Myometrial cell (primary cell): ENCODE measurements at places on chromosomes 13 and 19. TPM values are rescaled to one million over a fixed set of nuclear protein-coding genes. Genes with fewer than 3 reads are reported as not detected.

The ZNF229 gene
- 3.2 and 7.1 TPM in 2 replicates for total RNA-seq

The SHFL gene
- total RNA-seq = 12.1 and 15.3 TPM in 2 replicates

The C1QTNF9 gene
- not detected in 2 replicates for total RNA-seq

The TNFSF11 gene
- 1.2 and 3.2 TPM in 2 replicates for total RNA-seq

The RAB8A gene
- total RNA-seq = 55.6 and 62.0 TPM in 2 replicates

The SLC15A1 gene
- not detected in 2 replicates for total RNA-seq

The PLK5 gene
- total RNA-seq = not detected in 2 replicates

The SPHK2 gene
- 11.0 and 14.4 TPM in 2 replicates for total RNA-seq

The POGLUT2 gene
- total RNA-seq = 27.1 and 31.9 TPM in 2 replicates

The PEG3 gene
- total RNA-seq = 0.29 TPM in 1 of 2 replicates, not detected in the other

The KL gene
- total RNA-seq = 0.18 and 0.29 TPM in 2 replicates

The NECTIN2 gene
- 246 and 247 TPM in 2 replicates for total RNA-seq

The ZNF599 gene
- total RNA-seq = 13.5 and 14.4 TPM in 2 replicates

The TEX101 gene
- not detected in 2 replicates for total RNA-seq

The TNNT1 gene
- 6.2 and 6.3 TPM in 2 replicates for total RNA-seq

The PEAK3 gene
- not detected in 2 replicates for total RNA-seq

The CATSPERD gene
- total RNA-seq = not detected in 2 replicates

The C19orf67 gene
- total RNA-seq = not detected in 2 replicates

The PIAS4 gene
- 24.8 and 26.5 TPM in 2 replicates for total RNA-seq

The GATAD2A gene
- 47.9 and 51.9 TPM in 2 replicates for total RNA-seq

The SIGLEC9 gene
- total RNA-seq = 1.1 TPM in 1 of 2 replicates, not detected in the other

The PALM3 gene
- total RNA-seq = not detected in 2 replicates

The NCR1 gene
- not detected in 2 replicates for total RNA-seq

The SOX1 gene
- total RNA-seq = under 0.01 TPM in 1 of 2 replicates, not detected in the other

The ZNF780A gene
- 2.3 and 16.0 TPM in 2 replicates for total RNA-seq

The KLK3 gene
- total RNA-seq = not detected in 2 replicates

The CYP2A6 gene
- total RNA-seq = not detected in 2 replicates

The KLK5 gene
- not detected in 2 replicates for total RNA-seq

The PDX1 gene
- not detected in 2 replicates for total RNA-seq

The TMEM190 gene
- not detected in 2 replicates for total RNA-seq

The SPPL2B gene
- total RNA-seq = 37.7 and 41.2 TPM in 2 replicates

The PTH2 gene
- not detected in 2 replicates for total RNA-seq

The LGI4 gene
- not detected in 2 replicates for total RNA-seq

The CYP4F2 gene
- total RNA-seq = not detected in 2 replicates

The ATP12A gene
- not detected in 2 replicates for total RNA-seq

The GPR4 gene
- 0.29 and 0.53 TPM in 2 replicates for total RNA-seq

The HSPB6 gene
- total RNA-seq = 25.7 and 41.2 TPM in 2 replicates

The NKPD1 gene
- under 0.01 TPM in 1 of 2 replicates, not detected in the other for total RNA-seq

The LILRA5 gene
- total RNA-seq = not detected in 2 replicates

The IQCN gene
- 2.0 TPM in 1 of 2 replicates, not detected in the other for total RNA-seq

The SMIM24 gene
- total RNA-seq = not detected in 2 replicates

The IFNL1 gene
- total RNA-seq = not detected in 2 replicates

The HCN2 gene
- total RNA-seq = 1.2 TPM in 2 replicates

The GEMIN7 gene
- 18.5 and 23.2 TPM in 2 replicates for total RNA-seq

The ADM5 gene
- total RNA-seq = 0.86 and 2.3 TPM in 2 replicates

The MYPOP gene
- 0.53 and 3.5 TPM in 2 replicates for total RNA-seq

The TUBB4A gene
- not detected in 2 replicates for total RNA-seq

The ZNF560 gene
- 0.29 and 0.53 TPM in 2 replicates for total RNA-seq

The ZNF420 gene
- total RNA-seq = 1.6 and 4.6 TPM in 2 replicates

The CD79A gene
- 0.35 TPM in 1 of 2 replicates, not detected in the other for total RNA-seq

The TGFBR3L gene
- total RNA-seq = 25.4 TPM in 1 of 2 replicates, not detected in the other

The SIAH3 gene
- total RNA-seq = under 0.01 TPM in 1 of 2 replicates, not detected in the other

The CYP4F11 gene
- not detected in 2 replicates for total RNA-seq

The ZNF534 gene
- not detected in 2 replicates for total RNA-seq
